Smooth muscle cell of trachea (primary cell): ENCODE measurements at places on chromosomes 5 and 9. TPM values are rescaled to one million over a fixed set of nuclear protein-coding genes. Genes with fewer than 3 reads are reported as not detected.

The JAKMIP2 gene
- 0.50 and 2.6 TPM in 2 replicates for total RNA-seq

The HMGXB3 gene
- total RNA-seq, result 42.2 and 42.9 TPM in 2 replicates

The CRHBP gene
- total RNA-seq, result under 0.01 and 3.5 TPM in 2 replicates

The PCDHGB2 gene
- total RNA-seq, result 5.1 TPM in 2 replicates

The PCDHGA12 gene
- 26.0 and 35.4 TPM in 2 replicates for total RNA-seq

The ADGRD2 gene
- total RNA-seq, result not detected in 2 replicates

The HRCT1 gene
- 0.15 and 0.83 TPM in 2 replicates for total RNA-seq

The NFIB gene
- total RNA-seq, result 13.7 and 40.7 TPM in 2 replicates

The CCL28 gene
- total RNA-seq, result 1.3 and 2.9 TPM in 2 replicates

The ABLIM3 gene
- total RNA-seq, result 23.1 and 42.5 TPM in 2 replicates

The CYSRT1 gene
- total RNA-seq, result 0.44 and 1.7 TPM in 2 replicates
